ENCODE measurements at places on chromosomes 16 and 17.

GRCh38 chr17:41619036-41619926 is 5.1 kb downstream of the KRT17 start:
- no peak for DNase-seq

GRCh38 chr17:3475251-3475685 is 529 bp upstream of the ASPA start:
- no peak for DNase-seq

- peak; percentile 1 for DNase-seq
These were observed 103.9 kb downstream of the METRNL start for GRCh38 chr17:83183145-83183948.

- DNase-seq, result no peak
These were observed 242.9 kb downstream of the CDH11 start for GRCh38 chr16:64878940-64879339.

DNA sequence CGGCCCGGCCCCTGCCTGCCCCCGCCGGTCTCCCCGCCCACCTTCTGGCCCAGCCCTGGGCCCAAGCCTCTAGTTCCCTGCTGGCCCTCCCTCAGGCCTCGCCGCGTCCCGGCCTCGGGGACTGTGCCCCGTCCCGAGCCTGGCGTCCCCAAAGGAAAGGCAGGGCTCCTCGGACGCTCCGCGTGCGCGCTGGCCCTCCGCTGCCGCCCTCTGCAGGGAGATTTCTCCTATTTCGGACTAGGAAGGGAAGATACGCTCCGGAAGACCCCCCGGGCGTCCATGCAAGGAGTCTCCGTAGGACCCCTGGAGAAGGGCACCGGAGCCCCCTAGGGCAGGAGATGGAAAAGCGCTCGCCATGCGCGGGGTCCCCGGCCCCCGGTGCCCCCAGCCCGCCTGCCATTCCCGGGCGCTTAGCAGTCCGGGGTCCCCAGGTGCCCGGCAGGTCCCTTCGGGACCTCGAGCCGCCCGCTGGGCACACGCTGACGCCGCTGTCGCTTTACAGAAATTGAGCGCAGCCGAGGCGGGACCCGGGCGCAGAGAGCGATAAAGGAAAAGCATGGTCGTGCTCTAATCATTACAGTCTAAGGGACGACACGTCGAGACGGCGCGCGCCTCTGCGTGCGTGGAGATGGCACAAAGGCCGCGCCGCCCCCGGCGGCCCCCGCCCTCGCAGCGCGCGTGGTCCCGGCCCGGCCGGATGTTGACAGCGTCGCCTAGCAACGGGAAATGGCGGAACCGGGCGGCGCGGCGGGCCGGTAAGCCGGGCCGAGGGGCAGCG is at the start of gene CCDC40:
Gene CCDC40 (plus strand): TSS at position 706 of the 778 bp plus-strand sequence. CDS start 21 bp downstream, at position 727.
- DNase-seq, result peak; percentile 85

- no peak for DNase-seq
These were observed 183.4 kb downstream of the IRX3 start for GRCh38 chr16:54102888-54103866.

Data from stimulated activated effector memory CD8-positive, alpha-beta T cell treated with anti-CD3 and anti-CD28 coated beads, Interleukin-12 subunit alpha, Interleukin-12 subunit beta, amount 100 ng/mL, for 72 hours (primary cell).